Fibroblast of skin of scalp (primary cell): ENCODE measurements at places on chromosomes 3 and 15.

- no peak for DNase-seq
Observed at GRCh38 chr3:112482675-112483074, 16.6 kb downstream of the BTLA start.

DNA sequence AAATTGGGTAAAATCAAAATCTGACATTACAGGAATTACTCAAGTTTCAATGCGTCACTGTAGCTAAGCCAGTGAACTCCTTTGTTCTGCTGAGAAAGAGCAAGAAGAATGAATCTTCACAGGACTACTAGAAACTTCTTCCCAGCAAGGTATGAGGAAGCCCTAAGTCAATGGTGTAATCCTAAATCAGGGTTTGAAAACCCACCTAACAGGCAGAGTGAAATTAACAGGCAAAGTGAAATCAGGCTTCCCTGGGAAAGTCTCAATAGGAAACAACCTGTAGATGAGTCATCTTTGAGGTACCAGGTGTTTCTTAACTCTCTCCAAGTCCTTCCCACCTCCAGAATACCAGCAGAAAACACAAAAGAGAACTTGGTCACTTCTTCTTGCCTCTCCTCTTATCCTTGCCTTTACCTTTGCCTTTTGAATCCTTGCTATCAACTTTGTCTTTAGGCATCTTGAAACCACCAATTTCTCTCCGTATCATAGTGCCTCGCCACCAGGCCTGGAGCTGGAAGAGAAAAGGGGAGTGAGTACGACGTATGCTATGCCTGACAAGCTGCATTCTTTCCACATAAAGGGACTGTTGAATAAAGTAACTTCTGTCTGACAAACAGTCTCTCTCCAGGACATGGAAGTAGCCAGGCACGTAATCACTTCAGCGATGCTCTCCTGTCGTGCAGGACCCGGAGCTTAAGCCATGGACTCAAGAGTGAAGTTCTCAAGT lies 60.6 kb upstream of the RPL35A start:
- no peak for DNase-seq

DNA sequence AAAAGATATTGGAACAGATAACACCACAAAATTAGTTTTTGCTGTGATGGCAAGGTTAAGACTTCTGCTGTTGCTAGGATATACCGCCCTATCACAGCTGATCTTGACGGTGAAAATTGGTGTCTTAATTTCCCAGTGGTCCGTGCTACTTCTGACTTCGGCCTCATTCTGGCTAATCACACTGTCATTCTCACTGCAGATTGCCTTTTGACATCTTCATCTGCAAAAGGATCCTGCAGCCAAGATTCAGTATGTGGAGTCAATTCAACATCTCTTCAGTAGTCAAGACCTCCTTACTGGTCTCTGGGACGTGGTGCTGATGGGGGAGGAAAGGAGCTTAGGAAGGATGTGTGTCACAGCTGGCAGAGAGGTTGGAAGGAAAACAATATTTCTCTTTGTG lies 438.6 kb downstream of the WDR72 start:
- no peak for DNase-seq

- peak; percentile 67 for DNase-seq
Observed at GRCh38 chr3:186540221-186540834, 3.9 kb downstream of the CRYGS start.

GRCh38 chr3:43004282-43004681 lies 25.2 kb downstream of the GASK1A start:
- DNase-seq, result peak; percentile 16

GRCh38 chr15:51765751-51766150 lies 14.4 kb downstream of the TMOD2 start:
- no peak for DNase-seq

- no peak for DNase-seq
Observed at GRCh38 chr15:33375236-33375635, 64.5 kb downstream of the RYR3 start.

DNA sequence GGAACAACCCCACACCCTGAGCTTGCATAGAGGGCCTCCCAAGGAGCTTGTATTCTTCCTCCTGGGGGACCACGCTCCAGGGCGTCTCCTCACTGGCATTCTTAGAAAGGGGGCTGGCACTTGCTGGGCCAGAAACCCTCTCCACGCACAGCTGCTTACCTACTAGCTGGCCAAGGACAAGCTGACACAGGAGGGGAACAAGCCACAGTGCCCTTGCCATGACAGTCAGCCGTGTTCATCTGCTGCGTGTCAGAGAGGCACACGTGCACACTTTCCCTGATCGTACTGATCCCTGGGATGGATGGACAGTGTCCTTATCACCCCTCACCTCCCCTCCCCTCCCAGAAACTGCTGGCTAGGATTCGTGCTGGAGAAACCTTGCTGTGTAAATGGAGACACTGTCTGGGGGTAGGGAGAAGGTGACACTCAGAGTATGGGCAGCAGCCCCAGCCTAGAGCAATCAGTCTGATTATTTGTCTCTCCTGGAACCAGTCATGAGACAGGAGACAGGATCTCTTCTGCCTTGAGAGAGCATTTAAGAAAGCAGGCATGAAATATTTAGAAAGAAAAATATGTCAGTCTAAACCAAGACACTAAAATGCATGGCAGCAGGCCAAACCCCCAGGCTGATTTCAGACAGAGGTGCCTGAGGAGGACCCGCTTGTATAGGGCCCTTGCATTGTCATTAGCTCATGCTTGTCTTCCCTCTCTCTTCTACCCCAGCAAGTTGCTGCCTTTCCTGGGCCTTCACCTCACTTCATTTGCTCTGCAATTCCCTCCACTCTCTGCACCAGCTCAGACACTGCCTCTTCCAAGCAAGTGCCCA lies 311.8 kb upstream of the TRIM42 start:
- peak; percentile 4 for DNase-seq

DNA sequence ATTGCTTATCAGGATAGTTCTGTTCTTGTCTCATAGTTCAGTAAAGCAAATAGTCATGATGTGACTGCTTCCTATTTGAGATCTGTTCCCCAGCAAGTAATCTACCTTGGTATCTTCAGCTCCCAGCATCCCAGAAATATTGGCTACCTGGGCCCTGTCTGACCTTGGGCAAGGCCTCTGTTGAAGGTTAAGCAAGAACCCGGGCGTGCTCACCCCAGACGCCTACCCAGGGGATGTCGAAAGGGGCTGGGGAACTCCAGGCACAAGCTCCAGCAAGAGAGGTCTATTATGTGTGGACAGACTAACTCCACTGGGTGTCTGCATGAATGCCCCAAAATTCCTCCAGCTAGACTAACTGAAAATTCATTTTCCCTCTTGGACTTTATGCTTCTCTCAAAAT lies 37.3 kb upstream of the IGF1R start:
- DNase-seq, result no peak

DNA sequence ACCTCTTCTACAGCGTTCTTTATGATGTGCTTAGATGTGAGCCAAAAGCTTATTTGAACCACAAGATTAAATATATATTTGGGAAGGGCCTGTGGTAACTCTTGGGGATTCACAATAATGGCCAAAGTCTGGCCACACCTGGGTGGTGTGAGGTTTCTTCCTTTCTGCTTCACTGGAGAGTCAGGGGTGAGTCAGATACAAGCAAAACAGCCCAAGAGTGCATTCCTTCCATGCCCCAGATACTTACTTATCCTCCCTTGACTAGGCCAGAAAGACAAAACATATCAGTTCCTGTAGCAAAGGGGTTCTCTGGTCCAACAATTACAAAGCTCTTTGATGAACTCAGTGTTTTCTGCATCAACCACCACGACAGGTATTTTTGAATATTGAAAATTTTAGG lies 941 bp downstream of the ZBED2 start:
- peak; percentile 62 for DNase-seq

DNA sequence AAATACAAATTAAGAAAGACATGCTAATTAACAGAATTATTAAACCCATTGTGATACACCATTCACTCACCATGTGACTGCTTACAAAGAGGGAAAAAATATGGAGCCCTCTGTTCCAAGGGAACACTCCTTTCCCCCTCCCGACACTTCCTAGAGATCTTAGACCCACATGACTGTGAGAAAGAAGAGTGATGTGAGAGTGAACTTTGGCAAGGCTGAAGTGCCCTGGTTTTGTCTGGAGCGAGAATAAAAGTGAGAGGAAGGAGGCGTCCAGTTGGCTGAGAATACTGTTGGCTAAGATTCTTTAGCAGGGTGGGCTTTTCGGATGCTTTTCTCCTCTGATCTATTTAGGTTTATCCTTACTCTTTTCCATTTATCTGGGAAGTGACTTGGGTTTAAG lies 14.1 kb downstream of the CHL1 start:
- no peak for DNase-seq

DNA sequence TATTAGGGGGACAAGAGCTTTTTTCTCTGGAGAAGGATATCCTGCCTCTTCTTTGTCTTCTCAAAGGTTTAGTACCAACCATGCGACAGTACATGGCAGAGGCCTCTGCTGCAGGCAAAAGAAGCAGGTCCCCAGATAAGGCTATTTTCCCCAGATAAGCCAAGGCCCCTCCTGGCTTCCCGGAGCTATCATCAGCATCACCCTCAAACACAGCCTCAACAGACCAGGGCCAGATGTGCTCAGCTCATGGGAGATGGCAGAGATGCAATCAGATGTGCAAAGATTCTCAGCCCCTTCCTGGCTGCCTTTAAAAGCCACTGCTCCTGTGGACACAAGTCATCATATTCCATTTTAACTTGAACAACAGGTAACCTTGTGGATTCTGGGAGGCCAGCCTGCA lies 49.0 kb downstream of the NTRK3 start:
- DNase-seq, result no peak

GRCh38 chr3:42654331-42655201 lies 1.1 kb downstream of the ZBTB47 start:
- peak; percentile 73 for DNase-seq

- DNase-seq, result peak; percentile 12
Observed at GRCh38 chr3:107283948-107284347, 93.3 kb upstream of the CCDC54 start.

GRCh38 chr3:169387751-169388696 lies 275.5 kb downstream of the MECOM start:
- DNase-seq, result peak; percentile 3

DNA sequence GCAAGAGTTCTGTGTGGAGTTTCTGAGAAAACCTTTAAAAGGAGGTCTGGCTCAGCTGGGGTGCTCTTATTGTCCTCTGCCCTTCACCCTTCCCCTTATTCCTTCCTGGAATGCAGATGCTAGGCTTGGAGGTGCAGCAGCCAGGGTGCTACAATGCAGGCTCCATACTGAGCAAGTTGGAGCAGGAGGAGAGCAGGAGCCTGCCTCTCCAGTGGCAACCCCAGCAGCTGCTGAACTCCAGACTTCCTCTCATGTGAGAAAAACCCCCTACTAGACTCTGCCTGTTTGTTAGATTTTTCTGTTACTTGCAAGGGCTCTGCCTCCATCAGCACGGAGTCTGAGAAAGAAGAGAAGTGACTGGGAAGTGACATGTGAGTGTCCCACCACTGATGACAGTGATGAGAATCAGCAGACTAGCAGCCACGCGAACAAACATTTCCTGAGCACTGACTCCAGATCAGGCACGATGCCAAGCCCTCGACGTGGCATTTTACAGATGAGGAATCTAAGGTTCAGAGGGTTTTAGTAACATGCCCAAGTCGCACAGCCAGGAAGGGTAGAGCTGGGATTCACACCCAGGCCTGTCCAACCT lies 16.1 kb upstream of the RARRES1 start:
- peak; percentile 38 for DNase-seq

DNA sequence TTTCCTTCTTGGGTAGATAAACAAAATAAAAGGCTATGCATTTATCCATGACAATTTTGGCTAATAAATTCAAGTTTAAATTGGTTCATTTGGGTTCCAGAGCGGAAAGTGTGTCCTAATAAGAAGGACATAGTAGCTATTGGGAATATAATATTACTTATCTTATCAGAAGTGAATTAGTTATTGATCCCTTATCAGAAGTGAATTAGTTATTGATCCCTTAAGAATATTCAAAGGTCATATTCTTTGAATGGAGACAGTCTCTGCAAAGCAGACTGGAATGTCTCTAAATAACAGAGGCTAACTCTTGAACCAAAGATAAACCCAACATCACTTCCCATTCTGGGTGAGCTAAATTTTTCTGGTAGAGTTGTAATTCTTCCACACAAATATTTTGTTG lies 290.7 kb upstream of the BCHE start:
- DNase-seq, result no peak

DNA sequence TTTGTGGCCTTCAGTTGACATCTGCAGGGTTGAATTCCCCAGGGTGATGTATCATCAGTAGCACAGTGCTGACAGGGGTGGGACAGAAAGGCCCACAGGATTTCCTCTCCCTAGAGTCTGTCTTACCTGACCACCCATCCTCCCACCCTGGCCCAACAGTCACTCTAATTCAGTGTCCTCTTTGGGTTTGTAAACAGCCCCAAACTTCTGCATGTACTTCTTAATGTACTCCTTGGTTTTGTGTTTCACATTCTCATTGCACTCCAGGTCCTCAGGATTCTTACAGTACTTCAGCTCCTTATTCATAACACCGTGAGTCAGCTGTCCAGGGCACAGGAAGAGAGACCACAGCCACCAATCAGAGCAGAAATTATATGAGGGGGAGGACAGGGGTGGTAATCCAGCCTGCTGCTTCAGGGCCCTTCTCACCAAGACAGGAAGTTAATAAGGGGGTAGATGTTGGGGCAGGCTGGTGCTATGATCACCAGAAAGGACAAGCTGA lies 37.5 kb downstream of the NBEAL2 start:
- DNase-seq, result peak; percentile 82

DNA sequence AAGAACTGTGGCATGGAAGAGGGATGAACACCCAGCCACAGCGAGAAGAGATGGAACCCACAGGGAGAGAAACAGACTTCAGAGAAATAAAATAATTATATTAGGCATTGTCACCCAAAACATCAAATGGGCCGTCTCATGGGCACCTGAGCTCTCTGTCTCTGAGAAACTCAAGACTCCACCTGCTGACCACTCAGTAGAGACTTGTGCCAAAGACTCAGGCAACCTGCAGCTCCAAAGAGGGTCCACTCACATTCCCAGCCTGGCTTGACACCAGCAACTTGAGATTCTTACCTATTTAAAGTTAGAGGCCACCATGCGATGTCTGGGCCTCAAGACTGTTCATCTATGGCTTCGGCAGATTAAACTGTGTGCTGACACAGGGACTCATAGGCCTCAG lies 12.0 kb downstream of the SEMA5B start:
- DNase-seq, result no peak

- peak; percentile 57 for DNase-seq
Observed at GRCh38 chr3:23314981-23315762, 112.0 kb downstream of the UBE2E2 start.

GRCh38 chr3:6605227-6605626 lies 255.7 kb upstream of the GRM7 start:
- DNase-seq, result no peak

DNA sequence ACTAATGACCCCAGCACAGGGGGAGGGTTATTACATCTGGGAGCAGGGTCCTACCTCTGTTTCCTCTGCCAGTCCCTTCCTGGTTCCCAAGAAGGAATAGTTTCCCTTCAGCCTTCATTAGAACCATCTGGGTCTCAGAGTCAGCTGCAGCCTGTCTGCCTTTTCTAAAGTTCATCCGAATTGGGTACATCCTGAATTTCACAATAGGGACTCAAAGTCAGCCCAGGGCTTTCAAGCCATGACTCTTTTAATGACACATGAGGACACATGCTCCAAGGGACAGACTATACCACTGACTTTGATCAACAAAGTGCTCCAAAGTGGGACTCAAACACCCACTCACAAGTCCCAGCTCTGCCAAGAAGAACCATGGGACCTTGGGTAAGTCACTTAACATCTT lies 12.7 kb upstream of the CRABP1 start:
- no peak for DNase-seq

GRCh38 chr3:48422272-48422671 lies 7.6 kb downstream of the PLXNB1 start:
- no peak for DNase-seq

- DNase-seq, result peak; percentile 75
Observed at GRCh38 chr3:141452045-141452444, 34.8 kb upstream of the RASA2 start.
